Kidney (tissue), 22 donors: ENCODE measurements at places on chromosomes 4 and X. TPM values are rescaled to one million over a fixed set of nuclear protein-coding genes. Genes with fewer than 3 reads are reported as not detected.

The TMSB15B gene
- total RNA-seq, result 2.0 TPM

The CFP gene
- total RNA-seq, result 8.3 TPM

The SMARCA1 gene
- total RNA-seq, result 34.7 TPM

The COX7B2 gene
- total RNA-seq, result not detected

The HTN1 gene
- total RNA-seq, result not detected

The TCEAL5 gene
- 0.28 TPM for total RNA-seq

The CSAG1 gene
- total RNA-seq, result not detected

The PFKFB1 gene
- total RNA-seq, result 0.31 TPM

The DCX gene
- total RNA-seq, result 0.09 TPM

The MAGEB10 gene
- total RNA-seq, result not detected

The SSX4 gene
- total RNA-seq, result not detected

The TACR3 gene
- total RNA-seq, result not detected

The PARM1 gene
- 62.3 TPM for total RNA-seq

The NKX3-2 gene
- not detected for total RNA-seq

The CXCL10 gene
- total RNA-seq, result 1.4 TPM

The CLDN34 gene
- total RNA-seq, result 0.50 TPM

The CWH43 gene
- total RNA-seq, result 2.4 TPM

The FAM149A gene
- 37.8 TPM for total RNA-seq

The PNMA6A gene
- total RNA-seq, result 4.2 TPM

The CTAG2 gene
- 0.28 TPM for total RNA-seq

The GSPT2 gene
- 10.3 TPM for total RNA-seq

The GASK1B gene
- total RNA-seq, result 38.6 TPM

The POU4F2 gene
- not detected for total RNA-seq

The ZFP42 gene
- not detected for total RNA-seq

The HSFX3 gene
- not detected for total RNA-seq

The TEX13B gene
- total RNA-seq, result not detected

The BCLAF3 gene
- total RNA-seq, result 17.2 TPM

The NOX1 gene
- not detected for total RNA-seq

The FAM236C gene
- not detected for total RNA-seq

The SPANXA1 gene
- total RNA-seq, result not detected

The WDR17 gene
- total RNA-seq, result 6.4 TPM

The SPANXC gene
- not detected for total RNA-seq

The IL2 gene
- not detected for total RNA-seq

The ENPP6 gene
- total RNA-seq, result 0.91 TPM

The TMEM33 gene
- total RNA-seq, result 63.8 TPM

The POLN gene
- 3.8 TPM for total RNA-seq

The SULT1B1 gene
- 4.7 TPM for total RNA-seq

The CT45A3 gene
- not detected for total RNA-seq

The ZBED1 gene
- 40.7 TPM for total RNA-seq

The TDO2 gene
- 1.3 TPM for total RNA-seq

The PDLIM3 gene
- total RNA-seq, result 19.6 TPM

The MAGEA8 gene
- total RNA-seq, result not detected

The BGN gene
- total RNA-seq, result 164 TPM

The MED28 gene
- 45.2 TPM for total RNA-seq

The PLAC8 gene
- 10.3 TPM for total RNA-seq

The TSC22D3 gene
- total RNA-seq, result 320 TPM

The VGLL1 gene
- total RNA-seq, result 2.2 TPM
